ENCODE measurements at places on chromosomes 7 and 10.

DNA sequence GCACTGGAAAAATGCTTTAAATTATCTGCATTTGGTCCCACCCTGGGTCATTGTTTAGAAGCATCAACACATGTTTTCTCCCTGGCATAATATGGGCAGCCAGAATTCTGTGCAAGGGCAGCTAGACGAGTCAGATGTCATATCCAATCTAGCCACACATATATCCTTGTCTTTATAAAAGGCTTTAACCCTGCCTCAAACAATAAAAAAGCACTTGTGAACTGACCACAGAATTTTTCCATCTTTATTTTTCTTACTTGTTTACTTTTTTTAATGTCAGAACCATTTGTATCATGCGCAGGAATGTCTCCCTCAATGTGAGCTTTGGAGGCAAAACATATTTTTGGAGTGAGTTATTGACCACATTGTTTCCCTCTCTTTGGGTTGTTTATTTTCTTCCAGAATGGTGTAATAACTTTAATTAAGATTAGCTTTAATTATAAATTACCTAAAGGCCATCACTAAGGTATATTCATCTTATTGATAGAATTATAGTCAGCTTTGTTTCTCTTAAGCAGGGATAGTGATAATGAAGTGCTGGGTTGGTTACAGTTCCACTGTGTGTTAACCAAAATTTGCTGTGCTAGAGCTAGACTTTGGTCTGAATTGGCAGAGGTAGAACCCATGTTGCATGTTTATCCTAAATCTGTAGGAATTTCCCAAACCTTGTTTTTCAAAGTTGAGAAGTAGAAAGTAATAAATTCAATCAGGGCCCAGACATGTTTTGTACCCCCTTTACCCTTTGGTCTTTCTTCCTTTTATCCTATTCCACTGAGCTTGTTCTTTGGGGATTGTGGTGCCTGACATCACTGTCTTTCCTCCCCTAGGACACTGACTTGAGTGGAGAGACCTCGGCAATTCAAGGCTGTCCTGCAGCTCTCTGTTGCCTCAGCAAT is 1078.4 kb downstream of the KCNMA1 start:
- H3K4me1 ChIP-seq: no peaks in the 10 kb centered on the region
- H3K27me3 ChIP-seq: no peaks in the 10 kb centered on the region
- no peak for DNase-seq
- no peak overlapping the region for H3K27ac ChIP-seq
- no peak overlapping the region for H3K4me3 ChIP-seq

DNA sequence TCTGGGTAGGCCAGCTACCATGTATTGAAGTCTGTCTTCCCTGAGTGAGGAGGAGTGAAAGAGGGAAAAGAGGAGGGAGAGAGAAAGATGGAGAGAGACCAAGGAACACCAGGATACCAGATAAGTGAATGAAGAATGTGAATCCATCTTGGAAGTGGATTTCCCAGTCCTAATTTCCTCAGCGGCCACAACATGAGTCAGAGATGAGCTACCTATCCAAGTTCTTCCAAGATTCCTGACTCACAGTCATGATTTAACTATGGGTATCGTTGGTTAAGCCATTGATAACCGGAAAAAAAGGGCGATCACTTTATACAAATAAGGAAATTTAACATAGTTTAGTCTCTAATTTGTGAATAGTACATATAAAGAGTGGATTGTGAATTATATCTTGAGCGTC is 561.8 kb downstream of the ATRNL1 start:
- no peaks in the 10 kb centered on the region for H3K4me1 ChIP-seq
- no peak overlapping the region for H3K27ac ChIP-seq
- no peaks in the 10 kb centered on the region for H3K36me3 ChIP-seq
- DNase-seq: no peak
- no peaks in the 10 kb centered on the region for H3K27me3 ChIP-seq
- H3K4me3 ChIP-seq: no peak overlapping the region

- H3K4me3 ChIP-seq: no peak overlapping the region
- no peak for DNase-seq
- H3K27ac ChIP-seq: no peak overlapping the region
- H3K36me3 ChIP-seq: no peaks in the 10 kb centered on the region
- H3K27me3 ChIP-seq: no peaks in the 10 kb centered on the region
These were observed 119.3 kb downstream of the CABCOCO1 start for GRCh38 chr10:61781969-61782403.

- no peaks in the 10 kb centered on the region for H3K4me1 ChIP-seq
- no peaks in the 10 kb centered on the region for H3K27me3 ChIP-seq
- no peaks in the 10 kb centered on the region for H3K36me3 ChIP-seq
These were observed 73.6 kb downstream of the OTUD1 start for GRCh38 chr10:23512355-23513058.

DNA sequence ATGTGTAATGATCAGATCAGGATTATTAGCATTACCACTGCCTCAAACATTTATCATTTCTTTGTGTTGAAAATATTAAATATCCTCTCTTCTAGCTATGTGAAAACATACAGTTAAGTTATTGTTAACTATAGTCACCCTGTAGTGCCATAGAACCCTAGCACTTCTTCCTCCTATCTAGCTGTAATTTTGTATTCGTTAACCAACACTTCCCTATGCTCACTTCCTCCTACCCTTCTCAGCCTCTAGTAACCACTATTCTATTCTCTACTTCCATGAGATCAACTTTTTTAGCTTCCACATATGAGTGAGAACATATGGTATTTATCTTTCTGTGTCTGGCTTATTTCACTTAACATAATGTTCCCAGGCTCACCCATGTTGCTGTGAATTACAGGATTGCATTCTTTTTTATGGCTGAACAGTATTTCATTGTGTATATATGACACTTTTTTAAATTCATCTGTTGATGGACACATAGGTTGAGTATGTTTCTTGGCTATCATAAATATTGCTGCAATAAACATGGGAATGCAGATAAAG is 132.7 kb upstream of the RHOBTB1 start:
- no peaks in the 10 kb centered on the region for H3K4me1 ChIP-seq
- H3K27ac ChIP-seq: no peak overlapping the region
- no peak overlapping the region for H3K4me3 ChIP-seq
- DNase-seq: no peak

GRCh38 chr7:99975782-99976521 is at the start of gene AZGP1:
Gene AZGP1 (minus strand): TSS chr7:99976031. CDS start chr7:99976020, 11 bp downstream.
- no peaks in the 10 kb centered on the region for H3K4me1 ChIP-seq
- DNase-seq: no peak
- H3K4me3 ChIP-seq: no peak within 1 kb of the TSS
- no peaks in the 10 kb centered on the region for H3K36me3 ChIP-seq
- H3K27ac ChIP-seq: no peak within 1 kb of the TSS
- no peaks in the 10 kb centered on the region for H3K27me3 ChIP-seq

- peak overlapping the region; percentile 47 for H3K4me3 ChIP-seq
- no peaks in the 10 kb centered on the region for H3K36me3 ChIP-seq
- H3K27me3 ChIP-seq: no peaks in the 10 kb centered on the region
- peaks cover 7% of the 10 kb centered on the region for H3K4me1 ChIP-seq
These were observed 506 bp downstream of the MCM10 start for GRCh38 chr10:13161857-13162271.

DNA sequence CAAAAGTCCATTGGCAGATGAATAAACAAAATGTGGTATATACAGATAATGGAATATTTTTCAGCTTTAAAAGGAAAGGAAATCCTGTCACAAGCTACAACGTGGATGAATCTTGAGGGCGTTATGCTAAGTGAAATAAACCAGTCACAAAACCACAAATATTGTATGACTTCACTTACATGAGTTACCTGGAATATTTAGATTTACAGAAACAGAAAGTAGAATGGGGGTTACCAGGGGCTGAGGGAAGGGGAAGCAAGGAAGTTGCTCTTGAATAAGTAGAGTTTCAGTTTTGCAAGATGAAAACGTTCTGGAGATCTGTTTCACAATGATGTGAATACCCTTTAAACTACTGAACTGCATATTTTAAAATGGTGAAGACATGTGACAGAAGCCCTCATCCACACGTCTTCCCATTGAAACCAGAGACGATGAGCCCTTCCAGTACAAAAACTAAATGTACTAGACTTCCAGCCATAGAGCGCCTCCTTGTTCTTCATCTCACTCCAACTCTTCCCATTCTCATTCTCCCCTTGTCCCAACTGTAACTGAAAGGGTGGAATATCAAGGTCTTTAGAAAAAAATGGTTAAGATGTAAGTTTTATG is 62.4 kb downstream of the MICU1 start:
- peaks cover 27% of the 10 kb centered on the region for H3K4me1 ChIP-seq
- no peaks in the 10 kb centered on the region for H3K27me3 ChIP-seq
- no peak for DNase-seq
- peak overlapping the region; percentile 73 for H3K27ac ChIP-seq

DNA sequence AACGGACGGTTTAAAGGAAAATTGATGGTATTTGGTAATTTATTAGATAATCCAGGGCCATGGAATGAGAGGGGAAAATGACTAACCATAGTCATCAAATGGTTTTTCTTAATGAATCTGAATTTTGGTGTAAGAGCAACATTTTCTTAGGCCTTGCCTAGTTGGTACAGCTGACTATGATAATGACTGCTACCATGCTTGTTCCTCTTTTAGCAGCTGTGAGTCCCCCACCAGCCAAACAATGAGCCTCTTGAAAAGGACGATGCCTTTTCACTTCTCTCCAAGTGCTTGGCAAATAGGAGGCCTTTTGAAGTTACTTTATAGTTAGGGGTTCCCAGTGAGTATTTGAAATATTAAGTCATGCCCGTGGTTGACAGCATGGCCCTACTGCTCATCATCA is 53.0 kb downstream of the TRUB1 start:
- H3K27me3 ChIP-seq: no peaks in the 10 kb centered on the region
- H3K36me3 ChIP-seq: no peaks in the 10 kb centered on the region
- H3K4me3 ChIP-seq: no peak overlapping the region
- H3K4me1 ChIP-seq: no peaks in the 10 kb centered on the region
- no peak overlapping the region for H3K27ac ChIP-seq

DNA sequence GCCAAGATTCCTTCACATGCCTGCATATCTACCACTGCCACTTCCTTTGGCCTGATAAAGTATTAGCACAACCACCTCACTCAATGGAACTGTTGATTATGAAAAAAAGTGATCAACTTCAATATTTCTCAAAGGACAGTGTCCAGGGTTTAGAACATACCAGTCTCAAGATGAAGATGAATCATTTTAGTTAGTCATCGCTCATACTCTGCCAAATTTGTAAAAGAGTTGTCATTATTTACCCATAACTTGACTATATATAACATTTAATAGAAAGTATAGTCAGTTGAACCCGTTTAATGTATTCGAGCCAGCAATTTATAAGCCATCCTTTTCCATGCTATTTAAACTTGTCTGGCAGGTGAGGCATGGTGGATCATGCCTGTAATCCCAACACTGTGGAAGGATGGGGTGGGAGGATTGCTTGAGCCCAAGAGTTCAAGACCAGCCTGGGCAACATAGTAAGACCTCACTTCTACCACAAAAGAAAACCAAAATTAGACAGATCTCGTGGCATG is 33.2 kb downstream of the SPAM1 start:
- no peaks in the 10 kb centered on the region for H3K4me1 ChIP-seq
- no peak overlapping the region for H3K27ac ChIP-seq
- no peak for DNase-seq
- no peak overlapping the region for H3K4me3 ChIP-seq

- no peaks in the 10 kb centered on the region for H3K4me1 ChIP-seq
- H3K27ac ChIP-seq: no peak overlapping the region
- no peaks in the 10 kb centered on the region for H3K27me3 ChIP-seq
- no peaks in the 10 kb centered on the region for H3K36me3 ChIP-seq
- no peak for DNase-seq
- no peak overlapping the region for H3K4me3 ChIP-seq
These were observed 34.0 kb upstream of the DLD start for GRCh38 chr7:107856806-107857540.

DNA sequence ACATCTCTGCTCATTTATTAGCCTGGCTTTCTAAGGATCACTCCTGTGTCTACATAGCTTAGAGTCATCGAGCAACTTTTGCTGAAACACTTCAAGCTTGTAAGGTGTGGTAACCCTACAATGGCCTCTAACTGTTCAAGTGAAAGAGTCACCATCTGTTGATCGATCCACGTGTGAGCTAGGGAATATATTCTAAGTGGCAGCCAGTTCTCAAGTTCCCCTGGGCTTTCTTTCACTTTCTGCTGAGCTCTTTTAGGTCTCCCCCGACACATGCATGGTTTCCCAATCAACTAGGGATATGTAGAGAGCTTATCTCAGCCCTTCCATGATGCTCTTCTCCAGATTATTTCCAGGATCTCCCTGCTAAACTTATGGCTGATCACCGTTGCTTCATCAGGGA is 15.5 kb downstream of the AOAH start:
- no peaks in the 10 kb centered on the region for H3K27me3 ChIP-seq
- no peak overlapping the region for H3K27ac ChIP-seq
- DNase-seq: no peak
- no peaks in the 10 kb centered on the region for H3K36me3 ChIP-seq
- no peaks in the 10 kb centered on the region for H3K4me1 ChIP-seq

Data from upper lobe of left lung (tissue), 6 donors.